Hypothalamus (tissue), 51 donors: ENCODE measurements at places on chromosomes 7 and 10.

DNA sequence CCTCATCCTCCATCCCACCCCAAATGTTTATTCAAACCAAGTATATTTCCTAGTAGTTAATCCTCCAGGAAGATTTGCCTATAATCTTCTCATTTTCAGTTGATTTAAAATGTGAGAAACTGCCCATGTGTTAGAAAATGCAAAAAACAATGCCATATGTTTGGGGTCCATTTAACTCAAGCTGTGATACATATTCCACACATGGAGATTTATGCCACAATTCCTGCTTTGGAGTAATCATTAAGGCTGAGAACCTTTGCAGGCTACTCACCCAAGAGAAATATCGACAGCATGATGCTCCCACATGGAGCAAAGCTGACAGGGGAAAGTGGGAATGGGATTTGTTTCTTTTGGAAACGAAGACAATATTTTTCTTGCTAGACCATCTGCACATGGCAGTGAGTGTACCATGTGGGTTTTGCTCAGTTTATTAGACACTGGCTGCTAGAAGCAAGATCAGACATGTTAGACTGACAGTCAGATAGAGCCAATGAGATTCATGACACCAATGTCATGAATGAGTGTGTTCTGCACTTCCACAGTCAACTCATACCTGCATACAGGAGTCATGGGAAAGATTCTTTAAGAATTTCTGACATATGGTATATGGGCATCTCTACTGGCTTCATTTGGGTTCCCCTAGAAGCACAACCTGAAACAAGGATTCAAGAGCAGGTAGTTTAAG, 3.4 kb upstream of the GRM8 start:
- DNase-seq, result no peak

GRCh38 chr7:44380189-44380830, 54.9 kb upstream of the CAMK2B start:
- DNase-seq, result no peak

GRCh38 chr7:102205915-102206314, 80.8 kb upstream of the SH2B2 start:
- no peak for DNase-seq

GRCh38 chr7:130070861-130071622, 708 bp downstream of the KLHDC10 start:
- no peak for DNase-seq

GRCh38 chr7:83925860-83926259, 268.7 kb downstream of the SEMA3A start:
- no peak for DNase-seq

DNA sequence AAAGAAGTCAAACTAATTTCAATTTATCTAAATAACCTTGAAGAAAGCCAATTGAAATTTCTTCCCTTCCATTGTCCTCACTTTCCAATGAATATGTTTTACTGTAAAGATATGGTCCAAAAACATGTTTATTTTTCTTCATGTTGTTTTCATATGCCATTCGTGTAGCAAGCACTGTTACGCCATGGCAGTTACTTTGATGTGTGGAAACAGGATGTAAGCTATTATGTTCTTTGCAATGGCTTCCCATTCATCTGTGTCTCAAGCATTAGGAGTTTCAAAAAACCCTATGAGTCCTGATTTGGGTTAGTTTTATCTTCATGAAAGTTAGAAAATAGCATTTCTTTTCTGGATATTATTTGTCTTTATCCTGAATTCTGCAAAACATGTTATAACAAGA, 31.0 kb downstream of the GPR141 start:
- DNase-seq, result no peak

- peak; percentile 64 for DNase-seq
These were observed 28.8 kb downstream of the DENND10 start for GRCh38 chr10:119132521-119133345.

DNA sequence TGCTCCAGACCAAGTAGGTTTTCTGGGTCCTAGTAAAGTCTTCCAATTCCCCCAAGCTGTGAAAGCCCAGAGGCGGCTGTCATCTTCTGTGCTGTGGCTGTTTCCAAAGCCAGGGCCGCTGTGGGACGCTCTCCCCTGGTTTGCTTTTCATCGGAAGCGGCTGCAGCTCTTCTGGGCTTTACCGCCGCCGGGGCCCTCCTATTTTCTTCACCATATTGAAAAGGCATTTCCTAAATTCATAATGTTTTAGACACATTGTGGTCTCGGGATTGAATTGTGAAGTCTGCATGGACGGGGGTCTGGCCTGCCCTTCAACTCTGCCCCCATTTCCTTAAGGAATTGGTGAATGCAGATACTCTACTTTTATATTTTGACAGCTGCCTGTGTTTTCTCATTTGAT, 551.4 kb upstream of the MGMT start:
- DNase-seq, result no peak

DNA sequence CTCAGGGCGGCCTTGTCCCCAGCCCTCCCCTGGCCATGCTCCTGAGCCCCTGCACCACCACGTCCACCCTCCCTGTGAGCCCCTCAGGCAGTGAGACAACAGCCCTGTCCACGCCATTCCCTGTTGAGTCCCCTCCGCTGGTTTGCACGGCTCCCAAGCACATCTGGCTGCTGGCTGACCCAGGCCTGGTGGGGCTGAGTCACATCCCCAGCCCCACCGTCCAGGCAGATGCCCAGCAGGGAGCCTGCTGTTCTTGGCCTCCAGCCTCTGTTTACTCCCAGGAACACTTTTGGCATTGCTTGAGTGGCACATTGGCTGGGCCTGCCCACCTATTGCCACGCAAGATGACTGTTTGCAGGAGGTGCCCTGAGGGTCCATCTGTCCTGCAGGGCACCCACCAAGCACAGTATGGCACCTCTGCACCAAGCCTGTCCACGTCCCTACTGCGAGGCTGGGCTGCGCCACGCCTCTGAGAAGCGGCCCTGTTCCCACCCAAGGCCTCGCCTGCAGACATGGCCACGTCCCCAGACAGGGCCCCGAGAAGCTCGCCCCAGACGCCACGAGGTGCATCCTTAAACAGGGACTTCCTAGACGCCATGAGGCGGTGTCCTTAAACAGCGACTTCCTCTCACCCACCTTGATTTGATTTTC, 48.4 kb upstream of the INPP5A start:
- DNase-seq, result no peak

DNA sequence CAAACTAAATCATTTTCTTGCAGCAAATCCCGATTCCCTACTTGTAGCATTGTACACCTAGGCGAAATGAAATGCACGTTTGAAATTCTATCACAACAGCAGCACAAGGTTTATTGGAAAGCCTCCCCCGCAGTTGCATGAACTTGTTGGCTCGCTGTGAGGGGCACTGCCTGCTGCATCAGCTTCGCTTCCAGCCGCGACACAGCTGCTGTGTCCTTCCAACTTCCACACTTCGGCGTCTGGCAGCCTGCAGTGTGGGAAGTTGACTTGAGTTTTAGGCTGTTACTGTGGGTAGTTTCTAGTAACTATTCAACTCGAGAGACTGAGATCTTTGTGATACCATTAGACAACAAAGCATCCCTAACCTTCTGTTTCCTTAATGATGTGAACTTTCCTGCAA, 315.8 kb upstream of the TPK1 start:
- DNase-seq, result no peak

- no peak for DNase-seq
These were observed 152.0 kb upstream of the ADO start for GRCh38 chr10:62652564-62652963.

GRCh38 chr7:82284936-82285519, 158.5 kb downstream of the CACNA2D1 start:
- DNase-seq, result no peak

DNA sequence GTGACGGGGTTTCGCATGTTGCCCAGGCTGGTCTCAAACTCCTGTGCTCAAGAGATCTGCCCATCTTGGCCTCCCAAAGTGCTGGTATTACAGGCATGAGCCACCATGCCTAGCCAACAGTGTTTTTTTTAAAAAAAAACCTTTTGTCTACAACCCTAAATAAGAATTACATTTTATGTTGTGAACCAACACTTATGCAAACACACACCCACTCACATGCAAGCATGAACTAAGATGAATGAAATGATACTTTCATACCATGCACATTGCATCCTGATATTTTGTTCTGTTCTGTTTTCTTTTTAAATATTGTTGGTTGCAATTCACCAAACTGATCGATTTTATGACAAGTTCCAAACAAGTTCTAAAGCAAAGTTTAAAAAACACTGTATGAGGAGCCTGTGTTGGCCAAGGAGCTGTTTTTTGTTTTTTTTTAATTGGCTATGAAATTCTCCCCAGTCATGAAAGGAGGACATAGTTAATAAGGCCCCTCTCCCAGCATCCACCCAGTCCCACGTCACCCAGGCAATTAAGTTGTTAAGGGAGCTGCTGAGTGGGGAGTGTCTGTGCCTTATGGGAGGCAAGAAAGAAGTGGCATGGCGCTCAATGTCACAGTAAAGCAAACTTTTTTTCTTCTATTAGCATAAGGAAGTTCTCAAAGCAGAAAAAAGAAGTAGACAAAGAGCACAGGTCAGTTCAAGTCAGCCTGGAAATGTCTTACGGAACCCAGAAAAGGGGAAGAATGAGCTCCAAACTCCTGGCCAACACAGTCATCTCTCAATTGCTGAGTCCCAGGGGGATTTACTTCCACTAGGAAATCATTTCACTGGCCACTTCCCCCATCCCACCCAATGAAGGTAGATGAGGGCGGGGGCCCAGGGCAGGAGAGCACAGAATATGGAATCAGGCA, 50.1 kb downstream of the NOD1 start:
- no peak for DNase-seq

- DNase-seq, result no peak
These were observed 81.5 kb downstream of the SRPK2 start for GRCh38 chr7:105307163-105307672.

- no peak for DNase-seq
These were observed 17.5 kb upstream of the NOM1 start for GRCh38 chr7:156932006-156932405.

- DNase-seq, result no peak
These were observed 143.0 kb upstream of the NPS start for GRCh38 chr10:127406018-127406550.

- no peak for DNase-seq
These were observed 38.0 kb upstream of the SRPK2 start for GRCh38 chr7:105426606-105427146.

DNA sequence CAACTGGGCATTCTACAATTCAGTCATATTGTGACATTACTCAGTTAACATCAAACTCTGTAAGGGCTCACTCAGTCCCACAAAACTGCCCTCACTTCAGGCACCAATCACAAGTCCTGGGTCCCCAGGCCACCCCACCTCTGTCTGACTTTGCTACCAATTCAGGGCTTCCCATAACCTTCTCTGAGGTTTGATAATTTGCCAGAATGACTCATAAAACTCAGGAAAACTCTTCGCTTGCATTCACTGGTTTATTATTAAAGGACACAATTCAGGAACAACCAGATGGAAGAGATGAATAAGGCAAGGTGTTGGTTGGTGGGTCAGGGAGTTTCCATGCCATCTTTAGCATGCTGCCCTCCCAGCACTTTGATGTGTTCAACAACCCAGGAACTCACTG, 41.3 kb downstream of the AVL9 start:
- no peak for DNase-seq

DNA sequence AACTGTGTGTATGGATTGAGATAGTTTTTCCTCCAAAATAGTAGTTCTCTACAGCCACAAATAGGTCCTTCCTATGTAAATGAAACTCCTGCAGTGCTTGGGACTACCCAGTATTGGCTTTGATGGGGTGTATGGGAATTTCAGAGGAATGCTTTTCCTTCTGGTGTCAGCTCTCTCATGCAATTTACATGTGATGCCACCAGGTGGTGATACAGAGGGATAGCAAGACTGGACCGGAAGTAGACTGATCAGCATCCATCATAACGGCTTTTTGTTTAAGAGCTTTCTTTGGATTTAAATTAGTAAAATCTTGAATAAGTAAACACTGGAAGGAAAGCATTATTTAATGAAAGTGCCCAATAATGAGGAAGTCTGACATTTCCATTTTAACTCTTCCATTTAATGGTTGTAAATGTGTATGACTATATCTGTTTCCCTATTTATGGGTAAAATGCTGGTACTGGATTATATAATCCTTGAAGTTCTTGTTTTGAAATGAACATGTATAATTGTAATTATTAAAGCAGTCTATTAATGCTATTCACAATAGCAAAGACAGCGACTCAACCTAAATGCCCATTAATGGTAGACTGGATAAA, 22.7 kb downstream of the DYNC1I1 start:
- DNase-seq, result no peak

DNA sequence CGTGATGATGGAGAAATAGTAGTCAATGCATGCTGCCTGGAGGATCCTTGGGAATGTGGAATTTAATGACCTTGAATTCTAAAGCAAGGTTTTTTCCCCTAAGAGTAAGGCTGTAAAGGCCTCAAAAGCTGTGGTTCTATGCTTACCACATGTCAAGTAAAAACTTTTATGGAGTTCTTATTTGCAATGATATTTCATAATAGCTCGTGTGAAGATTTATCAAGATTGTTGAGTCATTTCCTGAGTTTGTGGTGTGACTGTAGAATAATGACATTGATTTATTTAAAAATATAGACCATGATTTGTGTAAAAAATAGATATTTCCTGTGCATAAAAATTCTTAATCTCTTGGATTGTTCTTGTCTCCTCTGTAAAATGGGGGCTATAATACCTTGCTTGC, 67.5 kb upstream of the SORCS1 start:
- DNase-seq, result no peak

DNA sequence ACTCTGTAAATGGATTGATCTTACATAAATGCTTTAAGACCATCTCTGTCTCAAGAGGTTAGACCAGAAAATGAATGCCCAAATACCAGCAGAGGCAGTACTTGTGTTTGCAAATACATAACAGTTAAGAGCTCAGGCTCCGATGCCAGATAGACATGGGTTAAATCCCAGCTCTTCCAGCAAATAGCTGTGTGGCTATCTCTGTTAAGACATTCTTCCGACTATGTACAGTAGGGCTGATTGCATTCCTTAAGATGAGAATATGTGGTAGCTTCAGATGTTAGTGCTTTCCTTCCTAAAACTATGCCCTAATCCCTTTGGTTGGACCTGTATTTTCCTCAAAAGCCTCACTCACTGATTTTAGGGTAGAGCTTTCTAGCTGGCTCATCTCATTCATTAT, 2.2 kb downstream of the IDE start:
- DNase-seq, result no peak

GRCh38 chr10:116260599-116260998, 12.4 kb downstream of the GFRA1 start:
- no peak for DNase-seq

DNA sequence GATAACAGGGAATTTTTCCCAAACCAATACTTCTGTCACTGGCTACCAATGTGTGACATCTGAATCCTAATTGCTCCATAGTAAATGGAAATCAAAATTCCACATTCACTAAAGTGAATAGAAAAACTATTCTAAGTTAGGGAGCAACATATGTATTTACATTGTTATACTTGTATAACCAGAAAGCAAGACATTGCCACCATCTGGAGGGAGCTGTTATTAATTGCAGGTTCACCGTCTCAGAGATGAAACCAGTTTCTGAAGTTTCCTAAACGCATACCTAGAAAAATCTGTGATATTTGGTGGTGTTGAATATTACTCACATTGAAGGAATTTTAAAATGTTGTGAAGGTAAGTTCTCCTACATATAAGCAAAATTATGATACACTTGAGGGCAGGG, 390.1 kb downstream of the NXPH1 start:
- no peak for DNase-seq

- DNase-seq, result no peak
These were observed 12.0 kb downstream of the XRCC2 start for GRCh38 chr7:152663931-152664330.
